ENCODE measurements at places on chromosomes 11 and 22. TPM values are rescaled to one million over a fixed set of nuclear protein-coding genes. Genes with fewer than 3 reads are reported as not detected.

- H3K4me1 ChIP-seq: peaks cover 1% of the 10 kb centered on the region
- H3K36me3 ChIP-seq: no peaks in the 10 kb centered on the region
- H3K4me3 ChIP-seq: no peak overlapping the region
- no peak for DNase-seq
- H3K27me3 ChIP-seq: no peaks in the 10 kb centered on the region
- H3K27ac ChIP-seq: peak overlapping the region; percentile 16
Measured at GRCh38 chr22:47818496-47818895, 1056.0 kb downstream of the TBC1D22A start.

GRCh38 chr11:13327421-13327820 is 49.8 kb downstream of the BMAL1 start:
- no peak overlapping the region for H3K4me3 ChIP-seq
- H3K27ac ChIP-seq: no peak overlapping the region
- H3K27me3 ChIP-seq: no peaks in the 10 kb centered on the region
- no peak for DNase-seq

- no peak for DNase-seq
- no peaks in the 10 kb centered on the region for H3K36me3 ChIP-seq
- H3K4me1 ChIP-seq: peaks cover 2% of the 10 kb centered on the region
- peaks cover 9% of the 10 kb centered on the region for H3K27me3 ChIP-seq
- H3K4me3 ChIP-seq: no peak overlapping the region
- no peak overlapping the region for H3K27ac ChIP-seq
Measured at GRCh38 chr22:19663286-19663815, 51.0 kb upstream of the SEPTIN5 start.

DNA sequence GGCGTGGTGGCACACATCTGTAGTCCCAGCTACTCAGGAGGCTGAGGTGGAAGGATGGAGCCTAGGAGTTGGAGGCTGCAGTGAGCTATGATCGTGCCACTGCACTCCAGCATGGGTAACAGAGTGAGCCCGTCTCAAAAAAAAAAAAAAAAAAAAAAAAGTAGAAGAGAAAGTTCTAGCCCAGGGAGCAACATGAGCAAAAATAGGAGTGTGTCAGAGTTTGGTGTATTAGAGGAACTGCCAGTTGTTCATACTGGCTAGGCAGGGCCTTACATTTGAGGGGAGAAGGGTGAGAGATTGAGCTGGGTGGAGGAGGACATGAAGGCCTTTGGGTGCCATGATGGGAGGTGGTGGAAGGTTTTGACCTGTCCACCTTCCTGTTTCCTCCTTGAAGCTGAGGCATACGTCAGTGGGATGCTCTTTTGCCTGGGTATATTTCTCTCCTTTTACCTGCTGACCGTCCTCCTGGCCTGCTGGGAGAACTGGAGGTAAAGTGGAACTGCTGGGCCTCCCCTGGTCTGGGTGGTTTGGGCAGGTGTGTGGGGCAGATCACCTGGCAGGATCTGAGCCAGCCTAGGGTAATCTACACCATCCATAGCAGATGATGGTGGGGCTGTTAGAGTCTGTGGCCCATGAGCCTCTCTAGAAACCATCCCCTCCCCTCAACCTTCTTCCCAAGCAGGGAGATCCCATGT is 7.3 kb downstream of the SIDT2 start:
- no peaks in the 10 kb centered on the region for H3K27me3 ChIP-seq
- H3K36me3 ChIP-seq: peaks cover 2% of the 10 kb centered on the region
- no peak overlapping the region for H3K27ac ChIP-seq
- peak; percentile 13 for DNase-seq

- H3K27ac ChIP-seq: no peak overlapping the region
- peaks cover 7% of the 10 kb centered on the region for H3K27me3 ChIP-seq
- peak; percentile 23 for DNase-seq
- no peaks in the 10 kb centered on the region for H3K36me3 ChIP-seq
- no peak overlapping the region for H3K4me3 ChIP-seq
Measured at GRCh38 chr11:69003301-69003865, 9.7 kb downstream of the MRGPRF start.

- H3K27me3 ChIP-seq: peaks cover 20% of the 10 kb centered on the region
- H3K27ac ChIP-seq: no peak overlapping the region
- no peaks in the 10 kb centered on the region for H3K36me3 ChIP-seq
- no peak for DNase-seq
- H3K4me1 ChIP-seq: no peaks in the 10 kb centered on the region
Measured at GRCh38 chr11:12786891-12787290, 112.7 kb downstream of the TEAD1 start.

- H3K4me3 ChIP-seq: no peak overlapping the region
- no peak for DNase-seq
- peaks cover 17% of the 10 kb centered on the region for H3K4me1 ChIP-seq
- peak overlapping the region; percentile 65 for H3K27ac ChIP-seq
- H3K36me3 ChIP-seq: peaks cover 24% of the 10 kb centered on the region
Measured at GRCh38 chr22:38731703-38732161, 24.1 kb downstream of the SUN2 start.

DNA sequence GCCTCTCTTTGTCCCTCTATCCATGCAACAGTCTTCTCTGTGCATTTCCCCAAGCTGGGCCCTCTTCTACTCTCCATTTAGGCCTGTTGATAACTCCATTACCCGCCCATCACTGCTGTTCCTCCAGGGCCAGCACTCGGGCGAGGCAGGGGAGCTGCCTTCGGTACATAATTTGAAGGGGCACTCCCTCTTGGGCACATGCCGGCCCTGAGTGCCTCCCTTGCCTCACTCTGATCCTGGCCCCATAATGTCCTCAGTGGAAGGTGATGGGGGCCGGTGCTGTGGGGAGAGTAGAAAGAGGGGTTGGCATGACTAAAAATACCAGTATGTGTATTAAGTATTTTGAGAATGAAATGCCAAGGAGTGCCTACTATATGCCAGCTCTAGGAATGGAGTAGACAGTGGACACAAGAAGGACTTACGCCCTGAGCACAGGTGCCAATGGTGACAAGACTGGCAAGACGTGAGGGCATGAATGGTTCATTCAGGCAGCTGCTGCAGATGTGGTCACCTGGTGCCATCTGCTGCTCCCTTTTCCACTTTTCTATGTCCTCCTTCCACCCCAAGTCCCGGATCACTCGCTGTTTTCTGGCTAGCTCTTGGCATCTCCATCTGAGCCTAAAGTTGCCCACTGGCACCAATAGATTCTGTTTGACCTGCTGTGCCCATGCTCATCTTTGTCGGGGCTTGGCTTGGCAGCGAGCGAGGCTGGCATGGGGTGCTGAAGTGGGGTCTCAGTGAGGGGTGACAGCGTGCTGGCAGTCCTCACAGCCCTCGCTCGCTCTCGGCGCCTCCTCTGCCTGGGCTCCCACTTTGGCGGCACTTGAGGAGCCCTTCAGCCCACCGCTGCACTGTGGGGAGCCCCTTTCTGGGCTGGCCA is 22.6 kb downstream of the TMEM218 start:
- H3K4me3 ChIP-seq: no peak overlapping the region
- peaks cover 9% of the 10 kb centered on the region for H3K4me1 ChIP-seq
- H3K36me3 ChIP-seq: peaks cover 1% of the 10 kb centered on the region
- no peaks in the 10 kb centered on the region for H3K27me3 ChIP-seq

Gene PANX1
- 9.8 TPM for total RNA-seq

Gene SYVN1
- 43.4 TPM for total RNA-seq

Gene ACRV1
- total RNA-seq: not detected

Gene KDELR3
- total RNA-seq: 0.91 TPM

Gene RIN1
- 3.0 TPM for total RNA-seq

Gene PYGM
- 7.2 TPM for total RNA-seq

All from activated naive CD8-positive, alpha-beta T cell treated with anti-CD3 and anti-CD28 coated beads, Interleukin-2, amount 10 ng/mL, durations not matched to agents 7 days and 5 days (primary cell).